ENCODE measurements at places on chromosomes 3 and 15. TPM values are rescaled to one million over a fixed set of nuclear protein-coding genes. Genes with fewer than 3 reads are reported as not detected.

The LYSMD4 gene
- 2.5 TPM for polyA plus RNA-seq

The RLBP1 gene
- not detected for polyA plus RNA-seq

The SLC51A gene
- 0.37 TPM for polyA plus RNA-seq

The POMGNT2 gene
- polyA plus RNA-seq, result 5.1 TPM

The DAZL gene
- polyA plus RNA-seq, result not detected

The LINGO1 gene
- not detected for polyA plus RNA-seq

The GOLGA8M gene
- polyA plus RNA-seq, result not detected

The SLC28A1 gene
- polyA plus RNA-seq, result not detected

The CCR3 gene
- polyA plus RNA-seq, result 0.44 TPM

The STRIT1 gene
- polyA plus RNA-seq, result not detected

The PFN2 gene
- not detected for polyA plus RNA-seq

The CCR8 gene
- not detected for polyA plus RNA-seq

The ZNF662 gene
- polyA plus RNA-seq, result not detected

The RHCG gene
- not detected for polyA plus RNA-seq
